AG08395 (cell line): ENCODE measurements at places on chromosomes 6 and 20.
A peak's percentile ranks its signal among the peaks of the same experiment; 100 is the strongest.

- no peak for DNase-seq
These were observed 56.2 kb downstream of the ADNP start for GRCh38 chr20:50874758-50875665.

GRCh38 chr6:170052991-170053821, 237.7 kb downstream of the DLL1 start:
- DNase-seq = no peak

GRCh38 chr6:136137008-136137692, 113.0 kb downstream of the MTFR2 start:
- DNase-seq = no peak

- no peak for DNase-seq
These were observed 11.1 kb downstream of the LAMA5 start for GRCh38 chr20:62355878-62356588.

DNA sequence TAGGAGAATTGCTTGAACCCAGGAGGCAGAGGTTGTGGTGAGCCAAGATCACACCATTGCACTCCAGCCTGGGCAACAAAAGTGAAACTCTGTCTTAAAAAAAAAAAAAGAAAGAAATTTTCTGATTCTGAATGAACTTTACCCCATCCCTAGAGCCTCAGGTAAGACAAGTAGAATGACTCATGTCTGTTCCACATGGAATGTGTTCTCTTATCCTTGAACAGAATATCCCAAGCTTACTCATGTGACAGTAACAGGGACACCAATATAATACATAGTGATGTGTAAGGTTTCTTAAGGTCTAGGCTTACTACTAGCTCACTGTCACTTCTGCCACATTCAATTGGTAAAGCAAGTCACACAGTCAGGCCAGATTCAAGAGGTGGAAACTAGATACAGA, 219.6 kb upstream of the BTBD3 start:
- DNase-seq = no peak

GRCh38 chr6:71287038-71287437, 1.6 kb upstream of the OGFRL1 start:
- DNase-seq = peak; percentile 57

- no peak for DNase-seq
These were observed 69.0 kb downstream of the DLL1 start for GRCh38 chr6:170221753-170222400.

- no peak for DNase-seq
These were observed 1.7 kb upstream of the PDE10A start for GRCh38 chr6:165664559-165665383.

- DNase-seq = no peak
These were observed 26.2 kb downstream of the C20orf173 start for GRCh38 chr20:35503281-35503680.

- DNase-seq = no peak
These were observed 39.8 kb upstream of the RSPO3 start for GRCh38 chr6:127078669-127079068.

DNA sequence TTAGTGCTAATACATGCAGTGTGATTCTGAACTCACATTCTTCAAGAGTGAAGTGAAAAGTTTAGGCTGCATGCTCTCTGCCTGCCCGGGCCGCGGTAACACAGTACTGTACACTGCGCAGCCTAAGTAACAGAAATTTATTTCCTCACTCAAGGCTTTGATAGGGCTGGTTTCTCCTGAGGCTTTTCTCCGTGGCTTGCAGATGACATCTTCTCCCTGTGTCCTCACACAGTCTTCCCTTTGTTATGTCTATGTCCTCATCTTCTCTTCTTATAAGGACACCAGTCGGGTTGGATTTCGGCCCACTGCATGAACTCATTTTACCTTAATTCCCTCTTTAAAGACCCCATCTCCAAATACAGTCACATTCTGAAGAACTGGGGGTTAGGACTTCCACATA, 51.1 kb upstream of the TMEM170B start:
- DNase-seq = no peak

DNA sequence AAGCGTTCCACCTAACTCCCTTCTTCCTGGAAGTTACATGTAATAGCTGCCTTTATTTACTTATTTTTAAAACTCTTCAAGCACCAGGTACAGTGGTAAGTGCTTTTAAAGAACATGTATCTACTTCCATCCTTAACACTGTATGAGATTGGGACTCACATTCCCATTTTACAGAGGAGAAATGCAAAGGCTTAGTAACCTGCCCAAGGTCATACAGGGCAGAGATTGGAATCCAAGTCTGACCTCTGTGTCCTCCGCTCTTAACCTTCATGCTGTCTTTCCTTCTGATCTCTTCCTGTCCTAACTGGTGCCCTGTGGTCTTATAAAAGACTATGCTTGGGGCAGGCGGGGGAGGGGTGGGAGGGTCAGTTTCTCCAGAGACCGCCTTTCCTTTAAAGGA, 1.6 kb downstream of the B4GALT5 start:
- no peak for DNase-seq

DNA sequence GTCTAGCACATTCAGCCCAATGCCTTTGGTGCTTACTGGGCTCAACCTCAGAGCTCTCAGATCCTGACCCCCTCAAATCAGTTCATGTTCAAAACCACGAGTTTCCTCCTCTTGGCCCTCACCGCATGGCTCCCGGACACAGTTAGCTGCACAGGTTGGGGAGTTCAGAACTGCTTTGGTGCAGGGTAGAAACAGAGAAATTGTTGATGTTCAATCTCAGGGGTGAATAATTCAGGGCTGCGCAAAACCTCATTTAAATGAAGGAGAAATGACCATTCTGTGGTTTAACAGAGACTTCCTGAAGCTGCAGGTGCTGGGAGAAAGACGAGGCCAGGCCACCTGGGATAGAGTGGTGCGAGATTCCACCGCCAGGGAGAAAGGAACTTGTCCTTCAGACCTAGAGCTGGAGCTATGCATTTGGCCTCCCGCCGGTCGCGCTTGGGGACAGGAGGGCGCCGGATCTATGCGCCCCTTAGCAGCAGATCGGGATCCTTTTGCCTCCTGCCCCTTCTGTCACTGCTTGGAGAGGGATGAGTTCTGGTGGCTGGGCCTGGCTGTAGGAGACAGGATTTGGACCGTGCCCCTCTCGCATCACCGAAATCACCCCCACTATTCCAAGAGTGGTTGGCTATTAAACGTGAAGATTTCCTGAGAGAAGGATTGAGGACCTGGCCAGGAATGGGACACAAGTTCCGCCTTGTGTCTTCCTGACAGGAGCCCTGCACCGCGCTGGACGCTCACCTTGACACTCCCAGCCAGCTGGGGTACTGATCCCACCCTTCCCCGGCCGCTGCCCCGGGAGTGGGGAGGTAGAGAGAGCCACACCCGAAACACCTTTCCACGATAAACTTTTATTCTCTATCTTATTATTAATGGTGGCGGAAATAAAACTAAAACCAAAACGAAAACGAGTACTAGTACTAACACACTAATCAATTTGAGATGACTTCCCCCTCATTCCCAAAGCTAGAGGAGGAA, 767 bp upstream of the PAX1 start:
- DNase-seq = no peak

DNA sequence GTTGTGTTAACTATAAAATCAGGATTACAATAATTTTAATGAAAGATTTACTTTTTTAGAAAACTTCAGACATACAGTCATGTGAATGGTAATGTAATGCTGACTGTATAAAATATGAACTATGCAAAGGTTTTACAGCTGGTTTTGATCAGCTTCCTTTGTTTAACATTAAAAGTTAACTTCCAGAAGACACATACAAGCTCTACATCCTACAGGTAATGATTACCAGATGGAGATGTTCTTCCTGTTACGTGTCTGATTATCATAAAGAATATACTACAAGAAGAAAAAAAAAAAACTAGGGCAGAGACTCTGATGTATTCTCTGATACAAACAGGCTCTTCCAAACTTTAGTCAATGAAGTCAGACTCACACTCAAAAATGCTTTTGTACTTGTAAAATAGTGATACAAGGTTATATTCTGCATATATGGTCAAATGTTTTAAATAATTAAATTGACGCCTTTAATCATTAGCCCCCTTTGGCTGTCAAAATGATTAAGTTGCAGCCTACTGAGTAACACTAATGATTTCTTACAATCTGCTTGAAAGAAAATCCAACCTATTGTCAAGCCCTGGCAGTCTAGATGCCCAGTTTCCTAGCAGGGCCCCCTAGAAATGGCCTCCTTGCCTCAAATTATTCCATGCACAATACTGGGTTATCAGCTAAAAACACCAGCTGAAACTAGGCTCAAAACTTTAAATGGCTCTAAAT, 251.8 kb upstream of the RUNX2 start:
- DNase-seq = no peak

DNA sequence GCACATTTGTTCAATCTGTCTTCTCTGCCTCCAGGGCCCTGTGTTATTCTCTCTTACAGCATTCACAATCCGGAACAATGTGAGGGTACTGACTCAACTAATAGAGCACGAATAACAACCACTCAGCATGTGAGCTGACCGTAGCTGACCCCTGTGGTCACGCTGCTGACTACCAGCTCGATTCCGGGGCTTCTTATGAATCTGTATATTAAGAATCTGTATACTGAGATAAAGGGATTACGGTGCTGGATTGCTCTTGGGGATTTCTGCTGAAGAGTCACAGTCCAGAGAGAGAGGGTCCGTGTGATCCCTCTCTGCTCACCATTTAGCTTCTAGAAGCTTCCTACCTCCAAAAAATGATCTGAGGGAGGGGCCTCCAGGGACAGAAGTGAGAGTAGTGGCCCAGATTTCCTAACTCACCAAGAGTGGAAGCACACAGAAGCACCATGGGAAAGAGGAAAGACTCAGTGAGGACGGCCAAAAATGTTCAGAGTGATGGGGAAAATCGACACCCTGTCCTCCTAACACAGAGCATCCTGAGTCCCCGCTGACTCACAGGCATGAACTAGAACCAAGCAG, 156.2 kb downstream of the THBS2 start:
- DNase-seq = peak; percentile 48

DNA sequence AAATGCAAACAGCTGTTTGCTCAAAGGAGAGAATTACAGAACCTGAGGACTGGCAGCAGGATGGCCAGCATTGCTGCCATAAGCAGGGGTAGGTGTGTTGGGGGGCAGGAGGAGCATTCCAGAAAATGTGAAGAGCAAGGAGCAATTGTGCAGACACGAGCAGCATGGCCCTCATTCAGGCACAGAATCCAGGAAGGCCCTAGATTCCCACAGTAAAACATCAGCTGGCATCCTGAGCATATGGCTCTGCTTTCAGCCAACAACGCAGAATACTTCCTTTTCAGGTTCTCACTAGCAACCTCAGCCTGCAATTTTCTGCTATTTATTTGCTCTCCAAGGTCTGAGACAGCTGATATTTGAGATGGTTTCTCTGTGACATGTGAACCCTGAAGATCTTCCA, 243.4 kb upstream of the POU3F2 start:
- no peak for DNase-seq

DNA sequence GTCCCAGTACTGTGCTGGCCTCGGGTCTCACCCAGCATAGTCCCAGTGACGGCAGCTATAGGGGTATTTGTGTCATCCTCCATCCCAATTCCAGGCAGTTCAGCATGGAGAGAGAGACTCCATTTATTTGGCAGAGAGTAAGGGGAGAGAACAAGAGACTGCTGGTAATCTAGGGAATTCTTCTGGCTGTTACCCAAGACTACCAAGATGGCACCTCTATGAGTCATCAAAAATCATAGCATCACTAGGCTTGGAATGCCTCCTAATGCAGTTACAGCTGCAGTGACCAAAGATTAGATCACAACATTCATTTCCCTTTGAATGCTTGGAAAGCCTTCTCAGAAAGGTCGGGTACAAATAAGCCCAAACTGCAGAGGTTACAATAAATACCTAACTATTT, 660.4 kb upstream of the FLRT3 start:
- peak; percentile 55 for DNase-seq

DNA sequence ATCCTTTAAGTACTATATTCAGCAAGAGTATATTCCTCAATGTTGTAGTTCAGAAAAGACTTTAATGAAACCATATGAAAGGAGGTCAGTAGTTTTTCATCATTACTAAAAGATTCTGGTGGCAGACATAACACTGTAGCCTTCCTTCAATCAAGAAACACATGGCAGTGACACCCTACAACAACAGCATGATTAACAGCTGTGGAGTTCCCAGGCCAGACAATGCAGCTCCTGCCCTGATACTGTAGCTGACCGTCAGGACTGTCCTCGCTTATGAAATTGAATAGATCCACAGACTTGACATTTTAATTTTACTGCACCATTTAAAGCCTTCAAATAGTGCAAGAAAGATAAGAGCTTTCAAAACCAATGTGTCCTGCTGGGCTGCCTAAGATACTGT, 43.6 kb downstream of the USP45 start:
- no peak for DNase-seq

- no peak for DNase-seq
These were observed 81.8 kb upstream of the INSM1 start for GRCh38 chr20:20286061-20286460.

GRCh38 chr20:16916165-16916564, 168.0 kb downstream of the OTOR start:
- no peak for DNase-seq

DNA sequence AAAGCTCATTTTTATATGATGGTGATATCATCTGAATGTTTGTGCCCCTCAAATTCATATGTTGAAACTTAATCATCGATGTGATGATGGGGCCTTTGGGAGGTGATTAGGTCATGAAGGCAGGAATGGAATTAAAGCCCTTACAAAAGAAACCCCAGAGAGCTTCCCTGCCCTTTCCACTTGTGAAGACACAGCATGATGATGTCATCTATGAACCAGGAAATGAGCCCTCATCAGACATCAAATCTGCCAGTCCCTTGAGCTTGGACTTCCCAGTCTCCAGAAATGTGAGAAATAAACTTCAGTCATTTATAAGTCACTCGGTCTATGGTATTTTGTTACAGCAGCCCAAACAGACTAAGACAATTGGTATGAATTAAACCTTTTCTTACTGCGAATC, 153.1 kb downstream of the MYB start:
- DNase-seq = no peak

DNA sequence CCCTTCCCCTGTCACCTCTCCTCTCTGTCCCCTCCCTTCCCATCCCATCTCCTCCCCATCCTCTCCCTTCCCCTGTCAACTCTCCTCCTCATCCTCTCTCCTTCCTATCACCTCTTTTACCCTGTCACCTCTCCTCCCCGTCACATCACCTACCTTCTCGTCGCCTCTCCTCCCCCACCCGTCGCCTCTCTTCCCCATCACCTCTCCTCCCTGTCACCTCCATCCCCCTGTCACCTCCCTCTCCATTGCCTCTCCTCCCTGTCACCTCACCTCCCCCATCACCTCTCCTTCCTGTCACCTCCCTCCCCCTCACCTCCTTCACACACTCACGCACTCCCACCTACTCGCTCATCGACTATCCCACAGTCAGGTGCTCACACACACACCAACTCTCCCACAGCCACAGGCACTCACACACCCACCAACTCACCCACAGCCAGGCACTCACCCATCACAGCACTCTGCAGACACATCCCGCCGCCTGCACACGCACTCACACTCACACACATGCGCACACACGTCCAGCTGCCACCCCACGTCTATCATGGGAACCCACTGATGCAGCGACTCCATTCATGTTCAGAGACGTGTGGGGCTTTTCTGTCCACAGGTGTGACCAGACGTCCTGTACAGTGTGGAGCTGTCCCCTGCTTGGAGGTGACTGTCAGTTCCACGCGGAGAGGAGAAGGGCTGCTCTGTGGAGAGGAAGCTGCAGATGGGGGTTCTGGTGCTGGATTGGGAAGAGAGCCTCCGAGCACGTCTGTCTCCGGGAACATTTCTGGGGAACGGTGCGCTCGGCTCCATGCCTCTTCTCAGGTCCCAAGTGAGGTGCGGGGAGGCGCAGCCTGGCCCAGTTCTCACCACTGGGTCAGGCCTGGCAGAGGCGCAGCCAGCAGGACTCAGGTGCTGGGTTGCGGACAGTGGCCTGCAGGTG, 184.3 kb downstream of the TTLL2 start:
- DNase-seq = no peak

GRCh38 chr20:25015986-25016385, 23.4 kb upstream of the APMAP start:
- DNase-seq = no peak

GRCh38 chr6:12967686-12968085, 251.1 kb downstream of the PHACTR1 start:
- peak; percentile 42 for DNase-seq
